Putamen (tissue), 1 donor: ENCODE measurements at places on chromosomes 12 and 14.

- no peak for DNase-seq
Measured at GRCh38 chr14:50961605-50962221, 17.4 kb upstream of the PYGL start.

DNA sequence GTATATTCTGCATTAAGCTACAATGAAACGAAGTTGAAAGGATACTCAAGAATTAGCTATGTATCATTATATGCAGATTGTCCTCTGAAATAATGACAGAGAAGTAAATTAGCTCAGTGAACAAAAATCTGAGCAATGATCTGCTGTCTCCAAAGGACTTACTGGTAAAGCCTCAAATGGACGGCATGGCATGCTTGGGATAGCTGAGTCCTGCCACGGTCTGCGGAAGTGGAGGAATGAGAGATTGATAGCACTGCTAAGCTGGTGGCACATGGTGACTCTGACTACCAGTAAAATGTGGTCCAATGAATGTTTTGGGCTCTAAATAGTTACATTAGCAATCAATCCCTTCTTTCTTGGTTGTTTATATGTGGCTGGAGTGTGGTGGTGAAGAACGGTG, 3.7 kb upstream of the DENND5B start:
- no peak for DNase-seq

DNA sequence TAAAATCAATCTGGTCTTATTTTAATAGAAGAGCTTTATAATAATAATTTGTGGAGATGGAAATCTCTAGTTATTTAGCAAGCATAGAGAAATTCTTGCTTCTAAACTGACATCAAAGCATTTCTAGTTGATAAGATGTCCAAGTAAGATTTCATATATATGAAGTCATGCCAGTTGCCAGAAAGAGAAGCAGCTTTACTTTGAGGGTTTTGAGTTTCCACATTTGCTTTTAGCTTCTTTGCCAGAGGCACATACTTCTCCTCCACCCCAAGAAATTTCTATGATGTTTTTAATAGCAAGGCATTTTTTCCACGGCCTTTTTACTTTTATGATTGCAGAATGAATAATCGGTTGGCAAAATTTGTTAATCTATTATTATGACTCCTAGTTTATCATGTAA, 24.2 kb upstream of the YAF2 start:
- no peak for DNase-seq

DNA sequence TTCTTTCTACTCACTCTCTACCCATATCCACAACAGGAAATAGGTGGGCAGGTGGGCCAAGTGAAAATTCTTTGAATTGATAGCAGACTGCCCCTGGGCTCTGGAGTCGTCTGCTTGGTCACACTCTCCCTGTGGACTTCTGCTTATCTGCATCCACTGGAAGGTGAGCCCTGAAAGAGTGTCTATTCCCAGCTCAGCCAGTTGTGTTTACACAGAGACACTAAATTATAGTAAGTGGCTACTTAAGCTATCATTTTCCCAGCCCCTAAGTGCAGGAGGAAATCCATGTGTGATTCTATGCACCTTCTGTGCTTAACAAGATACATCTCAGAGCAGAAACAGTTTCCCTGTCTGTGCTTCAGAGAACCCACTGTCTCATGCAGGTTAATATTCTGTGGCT, 338.4 kb downstream of the FUT8 start:
- DNase-seq = no peak

DNA sequence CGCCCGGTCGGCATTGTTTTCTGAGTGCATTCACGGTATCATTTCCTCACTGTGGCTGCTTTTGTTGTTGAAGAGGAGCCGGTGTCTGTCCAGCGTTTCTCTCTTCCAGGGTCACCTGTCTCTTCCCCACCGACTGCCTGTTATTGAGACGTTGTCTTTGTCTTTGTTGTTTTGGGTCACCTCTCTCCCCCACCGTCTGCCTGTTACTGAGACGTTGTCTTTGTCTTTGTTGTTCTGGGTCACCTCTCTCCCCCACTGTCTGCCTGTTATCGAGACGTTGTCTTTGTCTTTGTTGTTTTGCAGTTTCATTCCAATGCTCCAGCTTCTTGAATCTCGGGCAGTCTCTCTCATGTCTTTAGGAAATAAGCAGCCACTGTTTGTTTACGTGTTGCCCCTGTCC, 69.9 kb downstream of the DDX51 start:
- no peak for DNase-seq

- no peak for DNase-seq
Measured at GRCh38 chr12:105233041-105233905, 2.7 kb downstream of the APPL2 start.

GRCh38 chr12:105330931-105331804, 677 bp downstream of the C12orf75 start:
- DNase-seq = no peak

DNA sequence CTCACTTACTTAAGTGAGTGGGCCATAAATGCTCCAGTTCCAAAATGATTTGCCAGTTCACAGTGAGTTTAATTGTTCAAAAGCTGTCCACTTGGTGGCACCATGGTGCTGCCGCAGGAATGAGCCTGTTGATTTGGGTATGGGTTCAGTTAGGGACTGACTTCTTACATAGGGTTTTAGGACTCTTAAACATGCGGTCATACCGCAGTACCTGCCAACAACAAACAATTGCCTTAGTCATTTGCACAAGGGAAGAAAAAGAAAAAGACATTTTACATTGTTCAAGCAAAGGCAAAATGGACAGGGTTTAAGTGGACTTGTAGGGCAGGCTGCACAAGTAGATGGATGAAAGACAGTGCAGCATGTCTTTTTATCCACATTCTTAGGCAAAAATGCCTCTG, 80.0 kb upstream of the DBX2 start:
- DNase-seq = peak; percentile 48

GRCh38 chr12:94560431-94561221, 89.7 kb downstream of the TMCC3 start:
- DNase-seq = peak; percentile 53

GRCh38 chr14:75141062-75141461, 14.2 kb upstream of the NEK9 start:
- no peak for DNase-seq

- peak; percentile 57 for DNase-seq
Measured at GRCh38 chr12:47819138-47819895, 386 bp downstream of the HDAC7 start.

DNA sequence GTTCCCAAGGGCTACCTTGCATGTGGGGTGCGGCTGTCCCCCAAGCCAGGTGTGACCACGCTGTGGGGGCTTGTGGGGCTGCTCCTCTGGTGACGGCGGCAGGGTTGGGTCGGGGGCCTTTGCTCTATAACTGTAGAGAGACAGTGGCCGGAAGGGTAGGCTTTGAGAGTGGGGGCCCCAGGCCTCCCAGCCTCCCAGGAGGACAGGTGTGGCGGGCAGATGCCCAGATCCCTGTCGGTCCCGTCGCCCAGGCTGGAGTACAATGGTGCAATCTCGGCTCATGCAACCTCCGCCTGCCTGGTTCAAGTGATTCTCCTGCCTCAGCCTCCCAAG, 2.7 kb upstream of the GPR132 start:
- DNase-seq = no peak

- DNase-seq = no peak
Measured at GRCh38 chr12:91127751-91128150, 16.5 kb upstream of the LUM start.

DNA sequence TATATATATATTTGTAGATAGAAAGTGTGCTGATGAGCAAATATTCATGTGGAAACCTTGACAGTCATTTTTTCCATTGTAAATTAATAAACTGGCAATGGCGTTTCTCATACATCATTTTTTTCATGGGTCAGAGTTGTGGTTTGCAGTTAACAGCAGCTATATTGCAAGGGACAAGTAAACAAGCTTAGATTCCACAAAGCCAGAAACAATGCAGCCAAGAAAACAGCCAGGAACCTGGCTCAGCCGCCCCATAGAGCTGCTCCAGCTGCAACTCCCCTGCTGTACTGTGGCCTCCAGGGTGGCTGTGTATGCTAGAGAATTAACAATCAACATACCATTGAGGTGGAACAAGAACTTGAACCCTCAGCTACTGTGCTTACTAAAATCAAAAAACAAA, 298.2 kb downstream of the TMEM132D start:
- no peak for DNase-seq

DNA sequence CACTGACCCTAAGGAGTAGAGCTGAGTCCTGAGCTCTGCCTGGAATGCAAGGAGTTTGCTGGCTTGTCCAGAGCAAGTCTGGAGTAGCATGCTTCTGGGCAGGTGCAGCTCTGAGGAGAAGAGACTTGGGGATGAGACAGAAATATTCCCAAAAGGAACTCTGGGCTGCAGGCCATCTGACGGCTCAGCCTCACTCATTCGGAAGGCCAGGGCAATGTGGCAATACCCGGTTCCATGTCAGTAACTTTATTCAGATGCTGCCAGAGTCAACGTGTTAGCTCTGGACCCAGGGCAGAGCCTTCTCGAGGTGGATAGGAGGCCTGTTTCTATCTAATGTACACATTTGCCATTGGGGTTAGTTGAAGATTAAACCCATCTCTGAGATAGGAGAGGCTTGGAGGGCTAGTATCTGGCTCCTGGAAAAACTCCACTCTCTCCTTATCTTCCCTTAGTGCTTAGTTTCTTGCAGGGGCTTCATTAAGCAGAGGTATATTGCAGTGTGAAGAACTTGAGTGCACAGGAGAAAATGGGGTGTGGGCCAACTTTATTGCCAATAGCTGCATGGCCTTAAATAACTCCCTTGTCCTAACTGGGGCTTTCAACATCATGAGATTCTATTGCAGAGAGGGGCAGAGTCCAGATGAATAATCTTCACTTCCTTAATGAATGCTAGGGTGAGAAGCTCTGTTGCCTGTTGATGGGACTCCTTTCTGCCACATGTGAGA, 65.6 kb downstream of the NTF3 start:
- DNase-seq = no peak

DNA sequence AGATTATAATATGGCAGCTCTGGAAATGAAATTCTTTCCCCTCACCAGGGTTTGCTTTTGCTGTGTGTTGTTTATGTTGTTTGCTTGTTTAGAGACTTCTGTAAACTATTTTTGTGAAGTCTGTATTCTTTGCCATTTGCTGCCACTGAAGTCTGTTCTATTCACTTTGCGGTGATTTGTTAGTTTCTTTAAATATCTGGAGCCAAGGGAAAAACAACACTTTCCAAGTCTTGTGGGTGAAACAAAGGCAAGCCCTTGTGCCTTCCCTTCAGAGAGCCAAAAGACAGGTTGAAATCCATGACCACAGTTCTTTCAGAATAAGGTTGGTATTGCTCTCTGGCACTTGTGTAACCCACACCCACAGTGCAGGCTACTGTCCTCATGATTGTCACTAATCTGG, 59.5 kb upstream of the RNU6-7 start:
- DNase-seq = no peak

DNA sequence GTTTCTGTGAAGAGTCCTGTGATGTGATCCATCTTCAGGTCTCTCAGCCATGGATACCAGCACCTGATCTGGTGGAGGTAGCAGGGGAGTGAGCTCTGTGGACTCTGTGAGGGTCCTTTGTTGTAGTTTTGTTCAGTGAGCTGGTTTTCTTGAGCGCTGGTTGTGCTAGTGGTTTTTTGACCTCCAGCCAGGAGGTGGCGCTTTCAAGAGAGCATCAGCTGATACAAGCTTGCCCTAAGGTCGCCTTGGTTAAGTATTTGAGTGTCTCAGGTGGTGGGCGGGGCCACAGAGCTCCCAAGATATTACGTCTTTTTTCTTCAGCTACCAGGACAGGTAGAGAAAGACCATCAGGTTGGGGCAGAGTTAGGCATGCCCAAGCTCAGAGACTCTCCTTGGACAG, 139.7 kb downstream of the TTLL5 start:
- DNase-seq = no peak

- DNase-seq = no peak
Measured at GRCh38 chr14:45246691-45247090, 6.3 kb downstream of the MIS18BP1 start.

- DNase-seq = peak; percentile 26
Measured at GRCh38 chr12:111529424-111530368, 69.4 kb downstream of the ATXN2 start.

DNA sequence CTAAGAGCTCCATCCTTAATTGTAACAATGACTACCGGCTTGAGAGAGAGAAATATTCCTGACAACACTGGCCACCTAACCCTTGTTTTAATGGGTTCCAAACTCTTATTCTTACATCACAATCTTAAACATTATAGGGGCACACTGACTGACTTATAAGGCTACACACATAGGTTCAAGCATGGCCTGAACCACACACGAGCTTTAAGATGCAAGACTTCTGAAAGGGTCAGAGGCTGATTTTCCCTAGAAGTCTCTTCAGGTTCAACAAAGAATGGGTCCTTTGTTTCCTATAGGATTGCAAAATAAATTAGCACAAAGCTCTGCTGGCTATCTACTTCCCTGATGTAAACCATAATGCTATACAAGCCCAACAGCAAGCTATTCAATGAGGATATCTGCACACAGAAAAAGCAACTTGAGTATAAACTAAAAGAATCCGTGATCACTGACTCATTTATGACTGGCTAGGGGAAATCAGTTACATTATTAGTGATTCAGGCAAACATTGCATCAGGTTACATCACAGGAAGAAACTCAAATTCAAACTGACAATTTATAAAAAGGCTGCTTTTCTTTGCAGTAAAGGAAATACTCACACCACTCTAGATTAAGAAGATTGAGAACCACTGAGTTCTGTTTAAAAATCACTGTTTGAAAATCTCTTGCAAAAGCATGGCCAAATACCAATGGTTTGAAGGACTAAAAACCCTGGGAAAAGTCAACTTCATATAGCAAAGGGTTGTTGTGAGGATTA, 8.5 kb downstream of the BTG1 start:
- DNase-seq = no peak

DNA sequence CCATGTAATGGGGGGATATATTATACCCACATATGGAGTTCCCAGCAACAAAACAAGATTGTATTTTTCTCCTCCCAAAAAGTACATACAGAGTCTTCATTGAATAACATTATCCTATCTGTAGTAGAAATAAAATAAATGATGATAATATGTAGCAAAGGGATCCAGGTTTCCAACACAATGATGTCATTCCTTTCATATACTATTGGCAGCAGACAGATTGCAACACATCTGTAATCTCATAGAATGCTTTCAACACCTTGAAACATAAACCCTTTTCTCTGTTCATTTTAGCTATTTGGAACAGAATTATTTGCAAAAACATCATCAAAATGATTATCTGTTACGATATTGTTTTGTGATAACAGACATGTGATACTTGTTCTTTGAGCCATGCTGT, 317.6 kb downstream of the DPF3 start:
- no peak for DNase-seq

GRCh38 chr12:65885716-65886115, 61.4 kb downstream of the HMGA2 start:
- no peak for DNase-seq

DNA sequence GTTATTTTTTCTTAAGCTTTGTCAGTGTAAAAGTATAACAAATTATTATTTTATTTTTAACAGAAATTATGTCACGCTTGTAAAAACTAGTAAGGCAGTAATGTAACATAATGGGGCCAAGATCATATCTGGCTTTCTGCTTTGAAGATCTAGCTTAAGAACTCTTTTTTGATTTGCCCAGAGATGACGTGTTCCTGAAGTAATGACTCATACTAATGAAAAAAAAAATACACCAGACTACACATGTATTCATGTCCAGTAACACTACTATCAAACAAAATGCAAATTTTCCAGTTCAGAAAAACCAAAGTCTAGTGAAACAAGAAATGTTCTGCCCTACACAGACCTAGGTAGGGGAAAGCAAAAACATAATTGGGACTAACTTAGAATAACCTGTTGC, 432.2 kb upstream of the ATXN7L3B start:
- no peak for DNase-seq
